SHP77 treated with DMSO at 0.1 percent for 48 hours (cell line): ENCODE measurements at places on chromosomes 2 and 18.

- DNase-seq: no peak
Observed at GRCh38 chr18:70362258-70362657, 73.4 kb downstream of the SOCS6 start.

GRCh38 chr2:198930170-198930569, 527.6 kb downstream of the SATB2 start:
- no peak for DNase-seq

DNA sequence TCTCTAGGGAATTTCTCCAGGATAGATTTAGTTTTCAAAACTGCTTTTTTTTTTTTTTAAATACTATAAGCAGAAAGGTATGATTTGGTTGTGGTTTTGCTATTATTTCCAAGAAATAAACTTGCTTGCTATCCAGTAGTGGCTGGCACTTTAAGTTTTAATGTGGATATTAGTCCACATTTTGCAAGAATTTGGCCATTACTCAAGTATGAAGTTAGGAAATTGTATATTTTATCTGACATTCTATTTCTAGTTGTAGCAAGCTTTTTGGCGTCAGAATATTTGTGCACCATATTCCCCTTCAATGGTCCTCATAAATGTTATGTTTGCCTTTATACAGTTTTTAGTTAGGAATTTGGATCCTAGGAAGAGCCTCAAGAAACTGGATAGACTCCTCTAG, 226.3 kb downstream of the ZNF521 start:
- DNase-seq: no peak

DNA sequence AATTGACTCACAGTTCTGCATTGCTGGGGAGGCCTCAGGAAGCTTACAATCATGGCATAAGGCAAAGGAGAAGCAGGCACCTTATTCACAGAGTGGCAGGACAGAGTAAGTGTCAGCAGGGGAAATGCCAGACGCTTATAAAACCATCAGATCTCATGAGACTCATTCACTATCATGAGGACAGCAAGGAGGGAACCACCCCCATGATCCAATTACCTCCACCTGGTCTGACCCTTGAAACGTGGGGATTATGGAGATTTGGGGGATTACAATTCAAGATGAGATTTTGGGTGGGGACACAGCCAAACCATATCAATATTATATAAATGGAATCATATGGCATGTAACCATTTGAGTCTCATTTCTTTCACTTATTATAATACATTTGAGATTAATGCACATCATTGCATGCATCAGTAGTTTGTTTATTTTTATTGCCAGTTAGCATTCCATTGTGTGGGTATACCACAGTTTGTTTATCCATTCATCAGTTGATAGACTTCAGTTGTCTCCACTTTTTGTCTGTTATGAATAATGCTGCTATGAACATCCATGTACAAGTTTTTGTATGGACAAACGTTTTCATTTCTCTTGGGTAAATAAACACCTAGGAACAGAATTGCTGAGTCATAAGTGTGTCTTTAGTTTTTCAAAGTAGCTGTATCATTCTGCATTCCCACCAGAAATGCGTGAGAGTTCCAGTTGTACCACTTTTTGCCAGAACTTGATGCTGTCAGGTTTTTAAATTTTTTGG, 5.8 kb upstream of the SRBD1 start:
- DNase-seq: no peak

DNA sequence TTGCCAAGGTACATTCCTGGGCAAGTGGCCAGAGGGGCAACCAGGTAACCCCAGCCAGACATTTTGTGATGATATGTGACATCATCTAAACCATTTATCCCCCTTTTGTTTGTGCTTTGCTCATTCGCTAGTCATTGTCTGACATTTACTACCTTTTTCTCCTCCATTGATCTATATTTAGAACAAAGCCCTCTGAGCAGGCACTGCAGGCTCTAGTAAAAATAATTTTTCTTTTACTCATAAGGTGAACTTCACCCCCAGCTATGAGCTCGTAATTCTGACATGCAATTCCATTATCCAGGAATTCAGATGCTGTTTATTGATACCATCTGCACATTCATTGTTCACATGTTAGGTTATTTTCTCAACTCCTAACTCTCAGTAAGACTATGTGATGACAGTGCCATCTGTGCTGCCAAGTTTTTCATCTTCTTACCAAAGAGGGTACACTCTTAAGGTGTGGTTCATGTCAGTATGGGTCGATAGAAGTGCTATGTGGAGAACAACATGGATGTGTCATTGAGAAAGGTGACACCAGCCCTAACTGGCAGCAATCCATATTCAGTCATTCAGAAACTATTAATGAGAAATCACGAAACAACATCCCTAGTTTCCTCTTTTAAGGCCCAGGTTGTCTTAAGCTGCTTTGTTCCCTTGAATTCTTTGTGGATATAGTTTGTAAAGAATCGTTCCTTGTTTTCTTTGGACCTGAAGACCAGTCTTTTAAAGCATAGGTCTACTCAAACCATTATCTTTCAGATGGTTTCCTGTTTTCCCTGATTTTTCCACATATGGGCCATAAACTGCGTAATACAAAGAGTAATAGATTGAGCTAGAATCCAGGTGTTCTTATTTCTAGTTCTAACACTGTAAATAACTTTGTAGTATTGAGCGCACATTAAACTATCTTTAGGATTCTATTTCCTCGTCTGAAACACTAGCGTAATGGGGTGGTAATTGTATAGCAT, 978.1 kb upstream of the CDH2 start:
- no peak for DNase-seq

DNA sequence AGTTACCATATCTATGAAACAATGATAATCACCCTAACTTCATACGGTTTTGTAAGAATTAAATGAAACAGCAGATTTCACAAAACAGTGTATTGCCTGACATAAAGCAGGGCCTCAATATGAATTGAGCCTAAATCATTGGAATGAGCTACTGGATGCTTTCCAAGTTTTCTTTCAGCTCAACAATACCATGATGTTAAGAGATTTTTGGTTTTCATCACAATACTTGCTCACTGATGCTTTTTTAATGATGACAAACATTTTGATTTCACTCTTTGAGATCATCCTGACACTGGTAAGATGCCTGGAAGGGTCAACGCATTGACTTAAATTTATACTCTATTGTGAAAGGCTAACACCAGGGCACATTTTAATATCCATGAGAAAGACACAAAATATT, 377.5 kb downstream of the ZNF521 start:
- no peak for DNase-seq

- no peak for DNase-seq
Observed at GRCh38 chr2:226310146-226310545, 489.5 kb downstream of the IRS1 start.

- no peak for DNase-seq
Observed at GRCh38 chr18:60560071-60560470, 187.5 kb upstream of the MC4R start.

GRCh38 chr18:74064510-74064909, 83.1 kb downstream of the FBXO15 start:
- DNase-seq: peak; percentile 68

GRCh38 chr2:95056461-95057459, 31.3 kb downstream of the MAL start:
- DNase-seq: no peak

- no peak for DNase-seq
Observed at GRCh38 chr2:152587187-152587947, 129.9 kb downstream of the PRPF40A start.

GRCh38 chr18:76670564-76671288, 151.6 kb upstream of the ZNF236 start:
- DNase-seq: no peak

GRCh38 chr2:12417786-12418185, 298.9 kb upstream of the TRIB2 start:
- DNase-seq: no peak

DNA sequence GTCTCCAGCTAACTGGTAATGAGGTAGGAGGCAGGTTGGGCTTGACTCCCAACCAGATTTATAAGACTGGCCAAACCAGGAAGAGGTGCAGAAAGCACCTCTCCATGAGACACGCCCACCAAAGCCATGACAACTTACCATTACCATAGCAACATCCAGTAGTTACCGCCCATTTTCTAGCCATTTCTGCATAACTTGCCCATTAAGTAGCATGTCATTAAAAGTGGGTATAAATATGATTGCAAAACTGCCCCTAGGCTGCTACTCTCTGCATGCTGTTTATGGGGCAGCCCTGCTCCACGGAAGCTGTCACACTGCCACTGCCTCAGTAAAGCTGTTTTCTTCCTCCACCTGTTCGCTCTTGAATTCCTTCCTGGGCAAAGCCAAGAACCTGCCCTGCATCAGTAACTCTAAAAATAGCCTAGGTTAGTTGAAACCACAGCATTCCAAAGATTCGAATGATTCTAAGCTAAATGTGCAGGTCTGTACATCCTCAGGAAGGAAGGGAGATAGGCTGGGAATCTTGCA, 131.9 kb downstream of the ATL2 start:
- no peak for DNase-seq

DNA sequence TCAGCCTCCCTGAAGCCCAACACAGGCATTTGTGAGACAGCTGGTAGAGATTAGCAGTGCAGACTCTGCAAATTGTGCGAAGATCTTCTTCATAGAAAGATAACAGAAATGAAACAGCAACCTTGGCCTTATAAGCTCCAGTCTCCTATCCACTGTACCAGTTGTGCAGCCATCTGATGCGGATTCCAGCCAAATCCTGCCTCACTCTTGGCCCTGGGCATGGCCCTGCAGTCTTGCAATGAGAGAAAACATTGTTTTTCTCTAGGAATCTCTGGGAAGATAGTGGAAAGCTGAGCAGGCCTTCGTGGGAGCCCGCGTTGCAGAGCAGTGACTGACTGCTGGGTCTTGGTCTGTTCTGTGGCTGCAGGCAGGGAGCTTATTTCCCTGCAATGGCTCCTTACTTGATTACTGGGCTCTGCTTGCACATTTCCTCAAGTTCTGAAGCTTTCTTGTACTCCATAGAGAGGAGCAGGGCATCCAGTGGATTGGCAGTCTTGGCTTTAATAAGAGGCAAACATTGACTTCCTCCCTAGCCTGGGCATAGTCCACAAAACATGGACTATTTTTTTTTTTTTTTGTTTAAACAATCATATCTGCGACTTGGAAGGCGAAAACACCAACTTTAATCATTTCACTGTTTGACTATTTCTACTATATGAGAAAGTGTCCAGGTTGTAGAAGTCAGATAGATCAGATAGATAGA, 193.0 kb downstream of the ACTR3 start:
- no peak for DNase-seq

- no peak for DNase-seq
Observed at GRCh38 chr2:155080373-155080772, 381.9 kb downstream of the KCNJ3 start.

DNA sequence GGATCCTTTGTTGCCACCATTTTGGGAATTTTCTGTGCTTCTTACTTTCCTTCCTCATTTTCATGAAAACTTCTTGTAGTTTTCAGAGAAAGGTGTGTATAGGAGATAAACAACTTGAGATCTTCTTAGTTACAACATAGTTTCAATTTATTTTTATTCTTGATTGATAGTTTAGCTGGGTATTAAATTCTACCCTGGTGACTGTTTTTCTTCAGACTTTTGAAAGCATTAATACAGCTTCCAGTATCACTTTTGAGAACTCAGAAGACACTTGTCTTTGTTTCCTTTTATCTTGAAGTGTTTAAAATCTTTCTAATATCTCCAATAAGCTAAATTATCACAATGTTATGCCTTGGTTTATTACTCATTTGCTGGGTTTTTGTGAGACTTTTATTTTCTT, 167.5 kb upstream of the DPP10 start:
- DNase-seq: no peak

DNA sequence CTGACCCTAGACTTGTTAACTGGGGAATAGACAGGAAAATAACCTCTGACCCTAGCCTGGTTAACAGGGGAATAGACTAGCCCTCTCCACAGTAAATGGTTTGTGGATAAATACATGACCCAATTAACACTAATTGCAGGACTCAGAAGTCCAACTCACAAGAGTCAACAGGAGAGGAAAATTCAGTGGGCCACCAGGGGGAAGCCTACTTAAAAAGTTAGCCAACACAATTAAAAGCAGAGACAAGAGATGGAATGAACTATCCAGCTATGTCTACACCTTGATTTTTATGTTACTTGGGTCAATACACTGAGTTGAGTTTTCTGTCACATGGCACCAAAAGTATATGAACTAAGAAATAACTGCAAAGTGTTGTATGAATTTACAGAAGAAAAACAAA, 158.8 kb upstream of the SLC39A10 start:
- DNase-seq: no peak

- DNase-seq: no peak
Observed at GRCh38 chr2:128319631-128320191, 1.0 kb upstream of the HS6ST1 start.

- peak; percentile 75 for DNase-seq
Observed at GRCh38 chr2:9763356-9764152, 79.7 kb upstream of the TAF1B start.
